Amygdala (tissue), 56 donors: ENCODE measurements at places on chromosomes 7 and 10.

DNA sequence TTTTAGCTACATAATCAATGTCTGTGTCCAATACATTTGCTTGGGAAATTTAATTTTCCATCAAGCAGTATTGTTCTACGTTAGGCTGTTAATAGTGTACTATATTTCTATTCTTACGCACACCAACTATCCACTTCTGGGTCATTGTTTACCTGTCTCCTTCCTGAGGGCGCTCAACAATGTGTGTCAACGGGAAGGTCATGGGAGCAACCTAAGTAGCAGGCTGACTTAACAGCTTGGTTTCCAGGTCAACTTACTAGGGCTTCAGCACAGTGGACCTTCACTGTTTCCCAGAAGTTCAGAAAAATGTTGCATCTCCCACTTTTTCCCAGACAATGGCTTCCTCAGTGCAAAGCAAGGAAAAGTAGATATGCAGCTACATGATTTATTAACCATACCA lies 13.7 kb downstream of the THSD7A start:
- DNase-seq, result no peak

GRCh38 chr10:101284744-101285463 lies 55.6 kb upstream of the LBX1 start:
- no peak for DNase-seq

DNA sequence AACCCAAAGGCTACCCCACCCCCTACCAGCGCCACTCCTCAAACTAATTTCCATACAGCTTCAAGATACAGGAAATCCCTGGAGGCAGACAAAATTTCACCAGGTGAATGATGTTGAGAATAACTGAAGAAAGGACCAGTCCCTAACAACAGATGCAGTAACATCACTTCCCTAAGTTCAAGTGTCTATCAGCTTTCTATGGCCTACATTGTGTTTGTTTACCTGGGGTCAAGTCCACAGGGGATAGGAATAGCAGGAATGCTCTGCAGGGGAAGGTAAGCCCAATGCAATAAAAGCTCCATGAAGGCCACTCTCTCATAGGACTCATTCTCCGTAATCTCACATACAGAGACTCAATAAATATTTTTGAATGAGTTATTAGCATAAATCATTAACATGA lies 26.9 kb downstream of the FAM13C start:
- DNase-seq, result no peak

DNA sequence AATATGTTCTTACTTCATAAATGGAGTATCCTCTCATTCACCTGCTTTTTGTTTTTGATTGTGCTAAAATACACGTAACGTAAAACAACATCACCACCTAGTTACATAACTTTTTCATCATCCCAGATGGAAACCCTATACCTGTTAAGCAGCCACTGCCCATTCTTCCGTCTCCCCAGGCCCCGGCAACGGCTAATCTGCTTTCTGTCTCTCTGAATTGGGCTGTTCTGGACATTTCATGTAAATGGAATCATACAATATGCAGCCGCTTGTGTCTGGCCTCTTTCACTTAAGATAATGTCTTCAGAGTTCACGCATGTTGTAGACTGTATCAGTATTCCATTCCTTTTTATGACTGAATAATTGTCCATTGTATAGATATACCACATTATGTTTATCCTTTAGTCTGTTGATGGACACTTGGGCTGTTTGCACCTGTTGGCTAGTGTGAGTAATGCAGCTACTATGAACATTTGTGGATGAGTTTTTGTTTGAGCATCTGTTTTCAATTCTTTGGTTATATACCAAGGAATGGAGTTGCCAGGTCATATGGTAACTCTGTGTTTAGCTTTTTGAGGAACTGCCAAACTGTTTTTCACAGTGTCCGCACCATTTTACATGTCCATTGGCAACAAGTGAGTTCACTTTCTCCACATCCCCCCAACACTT lies 14.1 kb upstream of the SUN1 start:
- DNase-seq, result no peak

GRCh38 chr10:7428673-7429350 lies 18.0 kb upstream of the SFMBT2 start:
- no peak for DNase-seq

- no peak for DNase-seq
Measured at GRCh38 chr10:48651839-48652238, 32.8 kb upstream of the WDFY4 start.

GRCh38 chr7:84704380-84704779 lies 482.5 kb downstream of the SEMA3D start:
- no peak for DNase-seq

DNA sequence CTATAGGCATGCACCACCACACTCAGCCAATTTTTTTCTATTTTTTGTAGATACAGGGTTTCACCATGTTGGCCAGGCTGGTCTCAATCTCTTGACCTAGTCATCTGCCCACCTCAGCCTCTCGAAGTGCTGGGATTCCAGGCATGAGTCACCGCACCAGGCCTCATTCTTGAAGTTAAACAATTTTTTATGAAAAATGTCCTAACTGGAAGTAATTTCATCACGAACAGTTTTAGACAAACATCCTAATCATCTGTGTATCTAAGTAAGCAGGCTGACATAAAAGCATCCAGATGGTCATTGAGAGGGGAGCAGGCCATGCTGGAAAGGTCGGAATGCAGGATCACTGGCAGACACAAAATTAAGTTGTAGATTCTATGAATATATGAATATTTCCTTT lies 269.1 kb downstream of the ZMYND11 start:
- no peak for DNase-seq

- DNase-seq, result no peak
Measured at GRCh38 chr7:155277385-155277994, 20.2 kb upstream of the INSIG1 start.

DNA sequence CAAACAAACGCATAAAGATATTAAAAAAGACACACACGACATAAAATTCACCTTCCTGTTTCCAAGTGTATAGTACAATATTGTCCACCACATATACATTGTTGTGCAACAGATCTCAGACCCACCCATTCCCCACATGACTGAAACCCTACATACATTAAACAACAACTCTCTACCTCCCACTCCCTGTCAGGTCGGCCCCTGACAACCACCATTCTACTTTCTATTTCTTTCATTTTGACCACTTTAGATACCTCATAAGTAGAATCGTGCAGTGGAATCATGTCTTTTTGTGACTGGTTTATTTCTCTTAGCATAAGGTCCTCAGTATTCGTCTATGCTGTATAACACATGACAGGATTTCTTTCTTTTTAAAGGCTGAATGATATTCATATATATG lies 320.5 kb downstream of the BBS9 start:
- DNase-seq, result no peak

DNA sequence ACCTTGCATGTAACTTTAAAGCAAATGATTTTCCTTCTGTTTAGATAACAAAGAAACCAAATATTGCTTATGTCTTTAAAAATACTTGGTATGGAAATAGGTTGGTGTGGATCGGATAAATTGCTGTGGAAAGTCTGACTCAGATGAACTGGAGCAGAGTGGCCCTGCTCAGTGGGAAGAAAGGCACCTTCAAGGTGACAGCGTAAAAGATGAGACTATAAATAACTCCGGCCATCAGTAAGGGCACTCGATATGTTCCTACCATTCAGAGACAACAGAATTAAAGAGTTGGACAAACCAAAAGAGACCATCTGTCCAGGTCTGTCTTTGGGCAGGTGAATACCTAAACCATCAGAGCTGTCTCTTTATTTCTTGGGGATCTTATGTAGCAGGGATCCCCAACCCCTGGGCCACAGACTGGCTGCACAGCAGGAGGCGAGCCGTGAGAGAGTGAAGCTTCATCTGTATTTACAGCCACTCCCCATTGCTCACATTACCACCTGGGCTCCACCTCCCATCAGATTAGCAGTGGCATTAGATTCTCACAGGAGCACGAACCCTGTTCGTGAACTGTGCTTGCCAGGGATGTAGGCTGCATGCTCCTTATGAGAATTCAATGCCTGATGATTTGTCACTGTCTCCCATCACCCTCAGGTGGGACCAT lies 357.1 kb downstream of the PRPF18 start:
- DNase-seq, result no peak

GRCh38 chr10:18260310-18260922 lies 120.2 kb downstream of the CACNB2 start:
- no peak for DNase-seq

DNA sequence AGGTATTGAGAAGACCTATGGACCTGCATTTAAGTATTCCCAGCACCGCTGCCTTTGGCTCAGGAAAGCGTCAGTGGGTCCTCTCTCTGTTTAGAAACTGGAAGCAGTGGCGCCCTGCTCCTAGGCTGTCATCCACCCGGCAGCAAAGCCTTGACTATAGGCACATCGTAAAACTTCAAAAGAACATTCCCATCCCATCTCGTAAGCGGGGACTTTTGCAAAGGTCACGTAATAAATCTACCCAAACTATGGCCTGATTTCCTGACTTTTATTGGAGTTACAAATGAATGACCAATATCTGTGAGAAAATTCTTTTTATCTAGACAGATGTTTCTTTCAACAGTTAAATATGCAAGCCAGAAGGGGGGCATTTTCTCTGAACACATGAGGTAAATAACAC lies 115.8 kb upstream of the TCERG1L start:
- no peak for DNase-seq

GRCh38 chr10:92203919-92204623 lies 86.8 kb downstream of the CPEB3 start:
- DNase-seq, result no peak

DNA sequence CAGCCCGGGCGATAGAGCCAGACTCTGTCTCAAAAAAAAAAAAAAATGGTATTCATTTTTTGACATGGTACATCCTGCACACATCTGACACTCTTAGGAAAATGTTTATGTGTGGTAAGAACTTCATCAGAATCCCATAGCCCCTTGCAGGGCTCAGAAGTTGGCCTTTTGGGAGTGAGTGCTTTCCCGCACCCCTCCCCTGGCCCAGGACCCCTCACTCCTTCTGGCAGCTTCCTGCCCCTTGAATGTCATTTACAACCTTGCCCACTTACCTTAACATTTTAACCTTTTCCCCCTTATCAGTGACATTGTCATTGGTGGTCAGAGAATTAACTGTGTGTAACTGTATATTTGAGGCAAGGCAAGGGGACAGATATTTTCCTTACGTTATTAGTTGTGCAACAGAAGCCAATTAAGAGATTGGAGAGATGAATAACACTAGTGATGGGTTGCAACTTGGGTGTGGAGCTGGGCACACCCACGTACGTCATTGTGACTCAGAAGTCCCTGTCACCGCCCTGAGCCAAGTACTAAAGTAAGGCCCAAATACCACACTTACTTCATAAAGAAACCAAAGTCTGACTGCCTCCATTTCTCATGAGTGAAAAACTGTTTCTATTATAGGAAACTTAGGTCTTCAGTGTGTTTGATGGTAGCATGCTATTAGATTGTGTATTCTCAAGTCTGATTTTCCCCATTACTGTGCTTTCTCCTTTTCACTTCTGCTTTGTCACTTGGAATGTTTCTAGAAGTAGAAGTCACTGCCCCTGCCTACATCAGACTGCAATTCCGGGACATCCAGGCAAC lies 31.6 kb downstream of the OGDH start:
- DNase-seq, result no peak

DNA sequence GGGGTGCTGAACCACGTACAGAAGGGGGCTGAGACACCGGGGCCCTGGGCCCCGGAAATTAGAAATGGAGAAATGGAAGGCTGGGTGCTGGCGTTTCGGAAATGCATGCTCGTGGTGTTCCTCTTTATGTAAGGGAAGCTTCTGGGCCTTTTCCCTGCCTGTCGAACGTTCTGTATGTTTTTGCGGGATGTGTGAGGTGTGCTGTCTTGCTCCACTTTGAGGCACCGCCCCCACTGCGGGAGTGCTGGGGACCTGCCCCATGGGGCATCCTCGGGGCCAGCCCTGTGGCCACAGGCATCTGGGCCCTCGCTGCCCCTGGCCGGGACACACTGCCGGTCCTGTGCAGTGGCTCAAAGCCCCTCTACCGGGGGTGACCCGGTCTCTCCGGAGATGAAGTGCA lies 1.7 kb upstream of the VENTX start:
- no peak for DNase-seq

DNA sequence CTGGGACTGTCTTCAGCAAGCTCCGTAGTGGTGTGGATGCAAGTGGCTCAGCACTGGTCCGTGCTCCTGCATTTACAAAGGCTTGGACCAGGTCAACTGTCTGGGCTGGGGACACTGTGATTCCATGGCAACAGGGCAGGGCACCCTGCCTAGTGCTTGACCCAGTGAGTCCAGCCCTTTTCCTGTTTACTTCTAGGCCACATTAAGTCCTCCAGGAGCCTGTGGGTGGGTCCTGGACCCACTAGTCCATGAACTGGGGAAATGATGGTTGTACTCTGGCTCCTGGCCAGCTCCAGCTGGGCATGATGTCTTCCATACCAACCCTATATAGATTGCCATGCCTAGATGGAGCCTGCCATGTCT lies 152.0 kb downstream of the RPS24 start:
- peak; percentile 24 for DNase-seq

- DNase-seq, result no peak
Measured at GRCh38 chr10:79336739-79337138, 10.5 kb upstream of the PPIF start.

DNA sequence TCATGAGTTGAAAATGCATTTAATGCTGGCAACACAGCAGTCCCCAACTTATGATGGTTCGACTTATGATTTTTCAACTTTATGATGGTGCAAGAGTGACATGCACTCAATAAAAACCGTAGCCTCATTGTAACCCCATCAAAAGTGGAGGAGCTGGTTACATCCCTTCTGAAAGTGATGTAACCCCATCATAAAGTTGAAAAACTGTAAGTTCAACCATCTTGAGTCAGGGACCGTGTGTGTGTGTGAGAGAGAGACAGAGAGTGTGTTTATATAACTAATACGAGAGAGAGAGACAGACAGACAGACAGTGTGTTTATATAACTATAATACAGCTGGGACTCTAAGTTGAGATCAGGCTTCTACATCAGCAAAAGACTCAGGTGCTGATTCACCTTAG lies 21.0 kb downstream of the ANXA11 start:
- no peak for DNase-seq

DNA sequence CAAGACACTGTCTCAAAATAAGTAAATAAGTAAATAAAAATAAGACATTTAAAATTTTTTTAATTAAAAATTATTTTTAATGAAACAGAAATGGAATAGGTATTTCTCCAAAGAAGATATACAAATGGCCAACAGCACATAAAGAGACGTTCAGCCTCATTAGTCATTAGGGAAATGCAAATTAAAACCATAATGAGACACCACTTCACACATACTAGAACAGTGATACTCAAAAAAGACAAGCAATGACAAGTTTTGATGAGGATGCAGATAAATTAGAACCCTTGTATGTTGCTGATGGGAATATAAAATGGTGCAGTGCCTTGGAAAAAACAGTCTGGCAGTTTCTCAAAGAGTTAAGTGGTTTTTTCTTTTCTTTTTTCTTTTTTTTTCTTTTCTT lies 26.5 kb upstream of the C10orf67 start:
- DNase-seq, result no peak
